ENCODE measurements at places on chromosomes 6 and 20.

DNA sequence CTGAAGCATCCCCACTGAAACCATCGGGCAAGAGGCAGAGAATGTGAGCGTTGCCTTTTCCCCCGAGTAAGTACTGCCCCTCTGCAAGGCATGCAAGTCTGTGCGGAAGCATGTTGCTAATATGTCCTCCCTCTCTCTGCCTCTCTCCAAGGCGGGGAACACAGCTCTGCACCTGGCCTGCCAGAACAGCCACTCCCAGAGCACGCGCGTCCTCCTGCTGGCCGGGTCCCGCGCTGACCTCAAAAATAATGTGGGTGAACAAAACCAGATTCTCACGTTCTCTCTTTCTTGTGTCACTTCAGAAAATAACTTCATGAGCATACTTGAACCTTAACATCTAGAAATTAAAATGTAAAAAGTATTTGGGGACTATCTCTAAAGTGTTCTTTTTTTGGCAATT is 26.4 kb downstream of the LYRM2 start:
- DNase-seq = no peak

DNA sequence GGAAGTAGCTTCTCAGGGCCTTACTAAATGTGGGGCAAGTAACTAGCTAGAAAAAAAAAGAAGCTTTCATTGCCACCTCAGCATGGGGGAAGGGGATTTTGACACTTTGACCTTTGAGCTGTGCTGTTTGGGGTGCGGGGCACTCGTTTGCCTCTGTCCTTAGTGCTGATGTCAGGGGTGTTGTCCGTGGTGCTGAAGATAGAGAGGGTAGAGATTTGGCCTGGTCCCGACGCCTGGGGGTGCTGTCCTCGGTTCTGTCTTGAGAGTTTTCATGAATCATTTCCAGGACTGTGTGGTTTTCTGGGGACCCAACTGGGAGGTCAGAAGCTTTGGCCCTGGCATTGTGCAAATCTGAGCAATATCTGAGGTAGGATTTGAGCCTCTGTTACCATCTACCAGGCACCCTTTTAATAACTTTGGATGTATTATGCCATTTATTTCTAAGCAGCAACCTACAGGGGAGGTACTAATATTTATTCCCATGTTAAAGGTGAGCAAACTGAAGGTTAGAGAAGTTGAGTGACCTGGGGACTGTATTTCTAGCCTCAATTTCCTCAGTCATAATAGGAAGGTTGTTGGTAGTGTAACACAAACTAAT is 78.0 kb downstream of the DLGAP4 start:
- no peak for DNase-seq

DNA sequence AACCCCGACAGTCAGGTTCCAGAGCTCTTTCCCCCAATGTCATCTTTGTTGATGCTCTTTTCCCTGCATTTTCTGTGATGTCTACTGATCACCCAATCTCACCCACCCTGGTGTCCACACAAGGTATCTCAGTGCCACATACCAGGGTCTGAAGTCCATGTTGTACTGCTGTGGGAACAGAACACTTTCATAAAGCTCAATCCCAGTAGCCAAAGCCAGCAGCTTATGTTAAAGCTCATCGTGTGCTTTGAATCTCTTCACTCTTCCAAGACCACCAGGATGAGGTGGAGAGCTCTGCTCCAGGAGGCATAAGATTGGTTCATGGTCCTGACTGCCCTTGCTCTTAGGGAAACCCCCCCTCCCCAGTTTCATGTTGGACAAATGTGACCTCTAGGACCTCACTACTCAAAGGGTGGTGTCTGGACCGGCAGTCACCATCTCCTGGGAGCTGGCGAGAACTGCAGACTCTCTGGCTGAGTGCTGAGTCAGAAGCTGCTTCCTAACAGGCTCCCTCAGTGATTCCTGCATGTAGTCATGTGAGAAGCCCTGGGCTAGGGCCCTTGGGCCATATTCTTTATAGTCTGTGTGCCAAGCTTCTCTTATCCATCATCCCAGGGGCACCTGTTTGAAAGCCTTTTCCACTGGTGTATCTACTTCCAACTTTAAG is 13.4 kb upstream of the CPNE5 start:
- peak; percentile 34 for DNase-seq

GRCh38 chr6:4585682-4586468 is 190.3 kb upstream of the CDYL start:
- no peak for DNase-seq

- DNase-seq = no peak
Observed at GRCh38 chr6:160221423-160221822, 37.2 kb downstream of the SLC22A2 start.

DNA sequence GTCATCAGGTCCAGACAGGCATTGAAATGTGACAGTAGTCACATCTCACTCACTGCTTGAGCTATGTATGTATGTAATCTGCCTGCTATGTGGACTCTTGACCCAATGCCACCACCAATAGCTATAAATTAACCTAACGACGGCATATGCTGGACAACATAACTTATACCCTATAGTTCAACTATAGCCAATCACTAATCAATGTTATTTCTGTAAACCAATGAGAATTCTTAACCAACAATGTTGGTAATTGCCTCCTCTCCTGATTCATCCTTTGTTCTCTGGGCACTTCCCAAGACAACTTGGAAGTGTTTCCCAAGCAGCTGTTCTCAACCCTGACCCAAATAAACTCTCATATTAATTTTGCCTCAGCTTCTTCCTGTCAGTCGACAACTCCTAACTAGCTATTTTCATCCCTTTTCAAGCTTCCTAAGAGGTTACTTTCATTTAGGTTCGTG is 24.1 kb upstream of the SERPINB1 start:
- peak; percentile 34 for DNase-seq

DNA sequence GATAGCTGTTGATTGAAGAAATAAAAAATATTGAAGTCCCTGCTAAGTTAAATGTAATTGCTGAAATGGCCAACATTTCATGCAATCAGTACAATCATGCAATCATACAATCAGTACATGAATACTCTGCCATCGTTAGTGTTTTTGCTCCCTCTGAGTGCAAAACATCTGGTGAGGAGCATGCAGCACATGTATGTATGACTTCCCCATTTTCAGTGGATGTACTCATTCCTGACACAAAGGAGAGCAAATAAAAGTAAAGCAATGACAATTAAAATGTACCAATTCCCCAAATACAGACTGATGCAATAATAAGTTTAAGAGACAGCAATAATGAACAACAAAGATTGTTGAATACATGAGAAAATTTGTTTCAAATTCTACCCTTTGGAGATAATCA is 140.7 kb downstream of the PLCB1 start:
- no peak for DNase-seq

DNA sequence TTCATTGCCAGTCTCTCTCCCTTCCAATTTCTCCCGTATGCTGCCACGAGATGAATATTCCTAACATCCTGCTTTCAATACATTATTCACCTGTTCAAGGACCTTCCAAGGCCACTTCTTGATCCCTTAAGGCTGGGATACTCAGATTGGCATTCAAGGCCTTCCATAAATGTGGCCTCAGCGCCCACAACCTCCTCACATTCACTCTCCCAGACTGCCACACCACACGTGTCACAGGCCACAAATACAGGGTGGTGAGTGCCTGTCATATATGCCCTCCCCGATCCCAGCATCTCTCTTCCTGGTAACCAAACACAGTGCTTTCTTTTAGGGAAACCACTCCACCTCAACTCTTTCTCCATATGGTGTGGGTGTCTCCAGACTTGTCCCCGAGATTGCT is 55.5 kb downstream of the TTI1 start:
- DNase-seq = no peak

DNA sequence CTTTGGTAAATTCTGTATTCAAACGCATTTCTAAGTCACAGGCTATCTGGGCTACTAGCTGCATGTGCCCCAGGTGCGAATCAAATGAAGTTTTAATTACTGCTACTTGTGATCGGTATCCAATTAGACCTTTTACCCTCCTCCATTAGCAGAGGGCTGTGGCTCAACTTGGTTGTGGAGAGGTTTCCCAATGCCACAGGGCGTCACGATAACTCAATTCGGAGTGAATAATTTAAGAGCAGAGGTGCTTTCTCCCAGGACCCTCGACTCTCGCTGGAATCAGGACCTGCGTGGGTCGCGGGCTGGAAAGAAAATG is 640 bp downstream of the SAYSD1 start:
- no peak for DNase-seq

DNA sequence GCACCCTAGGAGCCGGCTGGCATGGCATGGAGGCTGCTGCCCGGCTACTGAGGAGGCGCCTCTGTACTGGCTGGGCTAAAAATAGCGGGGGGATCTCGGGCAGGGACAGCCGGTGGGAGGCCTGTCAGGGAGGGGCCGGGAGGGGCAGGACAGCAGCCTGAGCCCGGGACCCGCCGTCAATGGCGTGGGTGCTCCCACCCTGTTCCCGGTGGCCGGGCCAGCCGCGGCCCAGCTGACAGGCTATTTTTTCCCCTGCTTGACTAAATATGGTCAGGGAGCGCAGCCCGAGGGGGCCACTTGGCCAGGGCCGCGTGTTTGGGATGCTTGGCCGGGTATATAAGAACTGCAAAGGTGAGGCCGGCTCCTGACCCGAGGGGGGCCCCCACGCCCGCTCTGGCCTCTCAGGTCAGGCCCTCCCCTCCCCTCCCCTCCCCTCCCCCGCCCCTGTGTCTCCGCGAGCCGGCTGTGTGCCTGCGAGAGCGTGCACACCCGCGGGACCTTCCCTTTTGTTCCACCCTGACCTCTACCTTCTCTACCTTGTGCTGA is 74.4 kb upstream of the GATA5 start:
- no peak for DNase-seq

DNA sequence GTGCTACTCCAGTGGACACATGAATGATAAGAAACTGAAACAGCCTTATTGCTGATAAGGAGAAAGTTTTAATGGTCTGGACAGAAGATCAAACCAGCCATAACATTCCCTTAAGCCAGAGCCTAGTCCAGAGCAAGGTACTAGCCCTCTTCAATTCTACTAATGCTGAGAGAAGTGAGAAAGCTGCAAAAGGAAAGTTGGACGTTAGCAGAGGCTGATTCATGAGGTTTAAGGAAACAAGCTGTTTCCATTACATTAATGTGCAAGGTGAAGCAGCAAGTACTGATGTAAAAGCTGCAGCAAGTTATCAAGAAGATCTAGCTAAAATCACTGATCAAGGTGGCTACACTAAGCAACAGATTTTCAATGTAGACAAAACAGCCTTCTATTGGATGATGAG is 634.4 kb downstream of the KIF16B start:
- DNase-seq = no peak

DNA sequence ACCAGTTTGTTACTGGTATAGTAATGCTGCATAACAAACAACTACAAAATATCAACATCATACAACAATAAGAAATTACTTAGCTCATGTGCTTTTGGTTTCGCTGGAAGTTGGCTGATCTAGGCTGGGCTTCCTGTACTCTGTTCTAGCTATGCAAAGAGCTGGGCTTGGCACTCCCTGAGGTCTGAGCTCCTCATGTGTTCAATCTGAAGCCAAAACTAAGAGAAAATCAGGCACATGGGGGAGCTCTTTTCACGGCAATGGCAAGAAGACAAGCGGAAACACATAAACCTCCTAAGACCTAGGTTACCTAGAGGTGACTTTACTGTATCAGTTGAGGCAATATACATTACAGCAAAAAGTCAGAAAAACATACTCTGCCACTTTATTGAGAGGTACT is 574.2 kb downstream of the KHDRBS2 start:
- DNase-seq = no peak

GRCh38 chr6:143333749-143334520 is 116.6 kb downstream of the ADAT2 start:
- DNase-seq = no peak

DNA sequence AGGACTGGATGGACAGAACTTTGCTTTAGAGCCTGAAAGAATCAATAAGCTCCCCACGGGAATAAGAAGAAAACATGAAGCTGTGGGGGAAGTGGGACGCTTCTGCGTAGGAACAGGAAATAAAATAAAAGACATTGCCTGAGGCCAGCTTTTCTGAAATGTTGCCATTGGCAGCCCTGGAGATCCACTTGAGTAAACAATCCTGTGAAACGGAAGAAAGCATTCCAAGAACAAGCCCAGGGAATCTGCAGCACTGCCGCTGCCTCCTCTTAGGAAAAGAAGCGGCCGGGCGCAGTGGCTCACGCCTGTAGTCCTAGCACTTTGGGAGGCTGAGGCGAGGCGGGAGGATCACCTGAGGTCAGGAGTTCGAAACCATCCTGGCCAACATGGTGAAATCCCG is 182.3 kb upstream of the RALGAPA2 start:
- DNase-seq = no peak

GRCh38 chr20:18388860-18389259 is 78.0 kb downstream of the DZANK1 start:
- DNase-seq = no peak

- peak; percentile 47 for DNase-seq
Observed at GRCh38 chr6:141169419-141169818, 963.3 kb upstream of the GJE1 start.

GRCh38 chr6:3340894-3341293 is 82.1 kb downstream of the PSMG4 start:
- DNase-seq = no peak

- no peak for DNase-seq
Observed at GRCh38 chr6:169156793-169157147, 96.9 kb downstream of the THBS2 start.

- no peak for DNase-seq
Observed at GRCh38 chr6:137951064-137951597, 84.1 kb downstream of the TNFAIP3 start.

DNA sequence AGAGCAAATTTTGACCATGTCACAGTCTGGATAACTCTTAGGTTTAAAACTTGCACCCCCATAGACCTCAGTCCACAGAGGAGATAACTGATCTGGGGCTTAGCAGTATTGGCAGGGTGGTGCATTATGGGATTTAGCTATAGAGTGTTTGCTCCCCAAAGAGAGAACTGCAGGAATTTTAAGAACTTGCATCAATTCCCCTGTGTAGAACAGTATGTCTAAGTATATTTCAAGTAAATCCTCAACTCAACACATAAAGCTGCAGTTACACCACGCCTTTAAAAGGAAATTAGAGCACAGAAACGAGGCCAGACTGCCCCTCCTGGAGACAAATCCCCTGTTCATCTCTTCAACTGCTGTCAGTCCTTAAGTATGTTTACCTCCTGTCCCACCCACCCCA is 144.9 kb downstream of the TRMT11 start:
- DNase-seq = no peak

- peak; percentile 10 for DNase-seq
Observed at GRCh38 chr20:49508435-49509199, 26.1 kb upstream of the KCNB1 start.

- DNase-seq = no peak
Observed at GRCh38 chr6:13479206-13479800, 8.1 kb downstream of the GFOD1 start.

DNA sequence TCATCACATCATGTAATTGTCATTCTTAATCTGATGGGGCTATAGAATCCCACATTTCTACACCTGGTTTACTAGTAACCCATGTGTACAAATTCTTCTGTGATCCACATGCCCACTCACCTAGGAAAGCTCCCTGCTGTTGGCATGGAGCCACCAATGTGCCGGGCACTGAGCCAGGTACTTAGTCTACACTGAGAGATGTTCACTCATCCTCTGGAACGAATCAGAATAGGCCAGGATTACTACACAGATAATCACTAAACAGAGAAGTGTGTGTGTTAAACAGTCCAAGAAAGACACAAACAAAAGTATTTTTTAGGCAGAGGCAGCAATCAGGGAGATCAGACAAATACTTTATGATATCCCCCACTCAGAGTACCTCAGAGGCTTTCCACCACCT is 193.2 kb upstream of the VGLL2 start:
- DNase-seq = no peak

Measured in GM04503 (cell line).